GM13976 (cell line): ENCODE measurements at places on chromosomes 3 and 15.

DNA sequence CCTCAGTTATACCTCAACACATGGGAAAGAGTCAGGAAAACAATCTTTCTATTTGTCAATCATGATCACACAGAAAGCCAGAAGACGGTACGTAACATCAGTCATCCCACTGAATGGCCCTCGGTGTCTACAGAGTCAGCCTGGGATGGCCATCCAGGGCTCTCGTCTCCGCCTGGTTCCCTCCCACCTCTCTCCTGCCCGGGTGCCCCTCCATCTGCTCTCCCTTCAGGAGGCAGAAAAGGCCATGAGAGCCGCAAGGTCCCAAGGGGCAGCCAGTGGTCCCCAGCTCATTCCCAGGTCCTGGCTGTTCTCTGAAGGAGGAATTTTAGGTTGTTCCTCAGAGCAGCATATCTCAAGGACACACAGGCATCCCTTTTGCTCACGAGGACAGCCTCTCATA, 4.4 kb upstream of the LRRC15 start:
- no peak for DNase-seq

GRCh38 chr15:90201130-90201943, at the start of gene SEMA4B:
SEMA4B (plus strand) TSS chr15:90201330; CDS start chr15:90201579, 249 bp downstream.
- peak; percentile 95 for DNase-seq

DNA sequence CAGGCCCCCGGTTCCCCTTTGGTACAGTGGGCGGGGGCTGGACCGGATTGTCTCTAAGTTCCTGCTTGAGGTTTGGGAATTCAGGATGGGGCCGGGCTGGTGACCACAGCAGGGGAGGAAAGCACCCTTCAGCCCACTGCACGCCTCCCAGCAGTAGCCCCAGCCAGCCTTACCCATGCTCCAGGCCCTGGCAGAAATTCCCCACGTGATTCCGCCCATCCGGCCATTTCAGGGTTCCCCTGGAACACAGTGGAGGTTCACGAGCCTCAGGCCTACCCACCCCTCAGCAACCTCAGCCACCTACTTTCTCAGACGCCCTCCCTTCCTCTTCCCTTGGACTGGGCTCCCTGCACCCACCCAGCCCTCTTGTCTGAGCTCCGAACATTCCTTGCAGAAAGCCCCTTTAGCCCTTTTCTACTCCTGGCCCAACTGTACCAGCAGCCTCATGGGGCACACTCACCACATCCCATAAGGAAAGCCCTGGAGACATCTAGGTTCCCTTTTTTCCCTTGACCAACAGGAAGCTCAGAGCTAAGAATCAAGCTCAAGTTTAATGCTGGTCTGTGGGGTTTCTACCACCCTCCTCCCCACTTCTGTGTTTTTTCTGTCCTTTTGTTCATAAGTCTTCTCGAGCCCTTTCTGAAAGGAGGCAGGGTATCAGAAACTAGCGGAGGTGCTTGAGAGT, 11.5 kb downstream of the ALS2CL start:
- no peak for DNase-seq

- DNase-seq: no peak
Observed at GRCh38 chr15:42511007-42511391, 15.6 kb downstream of the SNAP23 start.

DNA sequence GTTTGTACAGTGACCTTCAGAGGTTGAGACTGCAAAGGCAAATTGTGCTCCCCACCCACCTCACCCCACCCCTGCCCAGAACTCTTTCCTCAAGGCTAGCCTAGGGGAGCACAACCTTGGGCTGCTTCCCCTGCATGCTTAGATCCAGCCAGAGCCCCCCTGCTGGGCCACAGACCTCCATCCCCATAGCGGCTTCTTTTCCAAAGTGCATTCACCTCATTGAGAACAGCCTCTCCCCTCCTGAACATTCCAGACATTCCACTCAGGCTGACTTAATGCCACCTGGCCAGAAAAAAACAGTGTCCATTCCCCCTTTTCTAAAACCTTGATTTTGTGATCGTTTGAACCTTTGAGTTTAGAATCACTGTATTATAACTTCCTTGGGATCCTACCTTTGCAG, 124.4 kb upstream of the TOPAZ1 start:
- no peak for DNase-seq

DNA sequence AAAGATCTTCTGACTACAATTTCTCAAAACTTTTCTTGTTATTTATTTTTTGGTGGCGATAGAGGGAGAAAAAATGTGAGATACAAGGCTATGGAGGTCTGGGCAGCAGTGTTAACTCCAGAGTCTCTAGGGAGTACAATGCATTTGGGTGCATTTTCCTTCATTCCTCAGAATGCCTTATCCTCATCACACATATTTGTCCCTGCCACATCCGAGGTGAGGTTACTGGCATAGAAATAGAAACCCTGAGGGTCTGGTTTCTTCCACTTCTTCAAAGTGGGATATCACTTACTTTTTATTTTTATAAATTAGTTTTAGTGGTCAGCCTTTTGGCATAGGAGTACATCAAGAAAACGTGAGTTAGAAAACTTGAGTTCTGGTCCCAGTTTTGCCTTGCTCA, 150.4 kb downstream of the TIGIT start:
- DNase-seq: no peak

- DNase-seq: no peak
Observed at GRCh38 chr3:157294491-157294890, 134.5 kb upstream of the CCNL1 start.

DNA sequence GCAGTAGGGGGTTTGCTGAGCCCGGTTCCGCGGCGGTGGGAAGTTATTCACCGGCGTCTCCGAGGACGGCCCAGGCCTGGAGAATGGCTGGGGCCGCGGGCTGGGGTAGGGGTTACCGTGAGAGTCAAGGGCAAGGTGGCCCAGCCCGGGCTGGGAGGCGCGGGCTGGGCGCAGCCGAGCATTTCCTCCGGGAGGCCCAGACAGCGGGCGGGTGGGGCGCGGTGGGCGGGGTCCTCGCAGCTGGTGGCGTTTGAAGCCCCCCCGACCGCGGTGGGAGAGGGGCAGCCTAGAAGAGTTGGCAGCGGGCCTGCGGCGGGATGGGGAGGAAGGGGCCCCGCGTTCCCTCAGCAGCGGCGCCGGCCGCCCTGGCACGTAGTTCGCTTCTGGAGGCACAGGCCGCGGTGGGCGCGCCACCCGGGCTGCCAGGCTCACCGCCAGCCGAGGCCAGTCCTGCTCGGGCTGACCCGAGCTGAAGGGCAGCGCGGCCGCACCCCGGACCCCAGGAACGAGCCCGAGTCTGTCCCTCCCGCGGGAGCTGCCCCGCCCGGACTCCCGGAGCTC, 960 bp upstream of the KLF13 start:
- peak; percentile 63 for DNase-seq

DNA sequence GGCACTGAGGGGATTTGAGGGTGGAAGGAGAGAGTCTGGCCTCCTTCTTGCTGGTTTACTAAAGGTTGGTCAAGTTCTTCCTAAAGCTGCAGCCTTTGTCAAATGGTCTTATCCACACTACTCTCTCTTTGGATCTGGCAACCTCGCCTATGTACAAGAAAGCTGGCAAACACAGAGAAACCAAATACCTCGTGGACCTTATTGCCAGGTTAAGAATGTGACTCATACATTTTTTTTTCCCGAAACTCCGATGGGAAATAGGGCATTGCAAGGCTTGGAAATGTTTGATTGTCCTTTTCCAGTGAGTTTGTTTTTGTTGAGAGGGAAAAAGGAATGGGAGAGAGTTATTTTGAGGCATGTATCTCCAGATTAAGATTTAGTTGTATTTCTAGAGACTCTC, 13.9 kb downstream of the EOMES start:
- no peak for DNase-seq

DNA sequence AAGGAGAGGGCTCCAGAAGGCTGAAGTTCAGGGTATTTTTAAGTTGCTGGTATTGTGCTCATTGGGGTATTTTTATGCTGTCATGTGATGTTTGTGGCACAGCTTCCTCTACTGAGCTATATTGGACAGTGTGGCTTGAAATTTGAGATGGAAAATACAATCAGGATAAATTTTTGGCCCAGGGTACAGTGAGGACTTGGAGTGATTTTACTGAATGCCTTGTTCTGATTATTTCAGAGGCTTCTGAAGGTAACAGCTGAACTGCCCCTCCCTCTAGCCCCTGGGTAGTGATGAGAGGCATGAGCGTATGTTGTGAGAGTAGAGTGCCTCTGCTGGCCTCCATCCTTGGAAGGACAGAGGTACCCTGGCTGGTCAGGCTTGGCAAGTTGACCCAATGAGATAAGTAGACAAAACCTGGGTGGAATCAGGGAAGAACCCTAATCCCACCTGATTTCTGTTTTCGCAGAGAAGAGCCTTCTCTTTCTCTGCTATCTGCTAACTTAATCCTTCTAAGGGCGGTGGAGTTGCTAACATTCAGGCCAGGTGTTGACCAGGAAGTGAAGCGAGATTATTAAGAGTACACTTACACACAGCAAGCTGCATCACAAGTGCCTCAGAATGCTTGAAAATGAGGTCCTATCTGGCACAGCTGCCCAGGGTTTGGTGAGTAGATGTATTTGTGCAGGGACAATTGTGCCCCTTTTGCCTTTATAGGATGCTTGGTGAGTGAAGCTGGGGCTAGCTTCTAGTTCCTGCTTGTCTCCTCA, 98.1 kb upstream of the CLSTN2 start:
- DNase-seq: no peak

GRCh38 chr15:62150445-62150844, 14.6 kb downstream of the C2CD4B start:
- no peak for DNase-seq

GRCh38 chr3:131242201-131242600, 139.4 kb upstream of the NUDT16 start:
- no peak for DNase-seq

DNA sequence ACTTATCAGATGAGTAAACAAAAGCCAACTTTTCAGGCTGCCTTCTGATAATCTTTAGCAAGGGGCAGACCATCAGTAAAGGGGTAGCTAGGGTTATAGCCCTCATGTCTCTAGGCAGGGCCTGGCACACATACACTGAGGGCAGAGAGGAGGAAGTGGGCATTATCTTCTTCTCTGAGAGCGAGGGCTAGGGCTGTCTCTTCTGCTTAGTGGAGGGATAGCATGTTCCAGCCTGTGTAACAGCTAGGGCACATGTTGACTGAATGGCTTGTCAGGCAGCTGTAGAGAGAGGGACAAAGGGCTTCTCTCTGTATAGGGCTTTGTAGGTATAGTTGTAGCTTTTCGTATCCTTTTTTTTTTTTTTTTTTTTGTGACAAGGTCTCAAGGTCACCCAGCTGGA, 17.8 kb downstream of the CRTC3 start:
- DNase-seq: no peak

DNA sequence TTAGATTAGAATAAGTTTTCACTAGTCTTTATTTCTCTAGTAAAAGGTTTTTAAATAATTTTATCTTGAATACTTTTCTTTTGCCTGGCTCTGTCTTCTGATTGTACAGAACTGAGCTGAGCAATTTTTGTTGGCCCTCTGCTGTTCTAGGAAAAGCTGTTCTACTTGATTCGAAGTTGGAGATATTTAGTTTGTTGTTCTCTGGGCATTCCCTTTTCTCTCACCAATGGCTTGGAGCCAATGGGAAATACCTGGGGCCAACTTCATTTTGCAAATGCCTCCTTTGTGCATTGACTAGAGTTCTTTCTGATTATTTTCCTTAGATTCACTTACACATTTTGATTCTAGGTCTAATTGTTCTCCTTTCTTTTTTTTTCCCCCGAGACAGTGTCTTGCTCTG, 16.5 kb downstream of the ABHD5 start:
- no peak for DNase-seq

- no peak for DNase-seq
Observed at GRCh38 chr3:170078620-170079281, 41.0 kb downstream of the GPR160 start.

DNA sequence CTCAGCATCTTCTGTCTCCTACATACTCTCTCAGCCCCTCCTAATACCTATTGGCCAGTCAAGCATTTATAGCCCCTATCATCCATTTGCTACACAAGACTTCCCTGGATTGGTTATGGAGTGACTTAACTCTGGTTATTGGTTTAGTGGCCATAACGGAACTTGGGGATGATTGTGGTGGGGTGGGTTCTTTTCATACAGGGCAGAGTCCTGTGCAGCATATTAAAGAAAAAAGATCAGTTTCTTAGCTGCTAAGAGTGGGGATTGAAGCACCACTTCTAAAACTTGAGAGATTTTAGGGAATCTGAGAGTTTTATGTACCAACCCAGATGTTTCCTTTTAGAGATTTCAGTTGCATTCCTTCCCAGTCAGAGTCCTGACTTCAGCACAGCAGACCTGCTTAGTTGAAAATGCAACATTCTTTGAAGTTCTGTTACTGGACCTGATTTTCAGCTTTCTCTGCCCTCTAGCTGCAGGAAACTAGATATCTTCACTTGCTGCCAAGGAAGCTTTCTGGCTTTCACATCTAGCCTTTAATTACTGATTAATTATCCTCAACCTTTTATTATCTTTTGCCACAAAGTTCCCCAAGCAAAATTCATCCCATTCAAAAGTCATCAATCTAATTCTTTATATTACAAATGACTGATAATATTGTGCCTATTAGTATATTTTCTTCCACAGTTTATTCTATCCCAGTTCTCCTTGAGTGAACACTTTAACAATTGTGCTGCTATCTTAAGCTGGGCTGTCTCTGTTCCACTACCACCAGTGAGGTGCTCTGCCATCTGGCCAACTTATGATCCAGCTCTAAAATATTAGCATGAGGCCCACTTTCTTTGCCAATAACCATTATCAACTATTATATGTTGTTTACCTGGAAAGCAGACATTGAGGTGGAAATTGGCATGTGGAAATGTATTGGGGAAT, 906.0 kb upstream of the ALCAM start:
- no peak for DNase-seq

DNA sequence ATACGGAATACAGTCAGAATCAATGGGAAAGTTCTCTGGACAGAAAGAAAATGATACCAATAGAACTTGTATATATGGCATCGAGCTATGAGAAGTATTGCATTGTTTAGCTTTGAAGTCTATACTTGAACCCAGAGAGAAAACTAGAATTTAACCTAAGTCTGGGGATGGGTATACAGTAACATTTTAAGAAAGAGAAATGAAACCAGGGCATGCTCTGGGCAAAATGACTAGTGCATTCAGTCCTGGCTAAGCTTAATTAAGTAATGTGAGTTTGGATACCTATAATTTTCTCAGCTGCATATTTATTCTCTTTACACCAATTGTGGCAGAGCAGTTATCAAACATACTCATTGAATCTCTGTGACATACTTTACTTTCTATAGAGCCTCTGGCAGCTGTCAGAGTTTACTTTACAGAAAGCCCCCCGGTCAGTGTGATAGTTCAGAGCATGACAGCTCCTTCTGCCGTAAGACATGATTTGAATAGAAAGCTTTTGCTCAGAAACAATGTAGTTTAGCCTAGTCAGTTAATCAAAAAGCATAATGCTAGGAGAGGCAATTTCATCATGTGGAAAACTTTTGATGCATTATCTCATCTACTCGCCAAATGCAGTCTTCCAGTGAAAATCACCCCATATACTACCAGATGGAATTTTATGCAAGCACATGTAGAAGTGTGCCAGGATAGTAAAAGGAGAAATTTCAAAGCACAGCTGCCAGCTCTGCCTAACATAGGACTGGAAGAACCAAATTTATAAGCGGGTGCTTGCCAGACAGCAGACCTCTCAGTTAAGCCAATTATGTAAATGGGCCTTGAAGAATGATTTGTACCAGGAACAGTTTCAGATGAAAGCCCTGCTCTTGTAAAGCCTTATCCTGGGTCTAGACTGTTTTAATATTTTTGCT, 40.7 kb downstream of the OXSM start:
- DNase-seq: no peak

- no peak for DNase-seq
Observed at GRCh38 chr3:137071104-137071503, 113.3 kb downstream of the IL20RB start.

- no peak for DNase-seq
Observed at GRCh38 chr3:184981071-184981470, 169.1 kb downstream of the VPS8 start.
